ENCODE measurements at places on chromosomes 13 and 19.

DNA sequence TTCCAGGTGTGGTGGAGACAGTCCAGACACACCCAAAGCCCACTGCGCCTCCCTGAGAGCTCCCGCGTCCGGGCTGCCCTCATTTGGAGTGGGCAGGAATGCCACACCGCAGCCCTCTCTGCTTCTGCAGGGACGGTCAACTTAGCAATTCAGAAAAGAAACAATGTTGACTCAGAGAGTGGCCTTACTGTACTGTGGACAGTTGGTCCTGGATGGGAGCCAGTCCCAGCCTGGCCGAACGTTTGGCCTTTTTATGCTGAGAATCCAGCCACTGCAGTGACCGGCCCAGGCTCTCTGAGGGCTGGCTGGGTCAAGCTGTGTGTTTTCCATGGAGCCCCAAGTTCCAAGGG is 7.2 kb downstream of the GAS6 start:
- DNase-seq = no peak
- H3K36me3 ChIP-seq = peaks cover 42% of the 10 kb centered on the region
- H3K4me3 ChIP-seq = no peak overlapping the region
- H3K4me1 ChIP-seq = peaks cover 45% of the 10 kb centered on the region
- H3K27me3 ChIP-seq = peaks cover 37% of the 10 kb centered on the region
- H3K27ac ChIP-seq = no peak overlapping the region

GRCh38 chr13:111652676-111653075 is 332.2 kb downstream of the TEX29 start:
- H3K4me3 ChIP-seq = no peak overlapping the region
- peaks cover 17% of the 10 kb centered on the region for H3K27me3 ChIP-seq
- no peaks in the 10 kb centered on the region for H3K36me3 ChIP-seq
- no peak overlapping the region for H3K27ac ChIP-seq
- H3K4me1 ChIP-seq = no peaks in the 10 kb centered on the region
- DNase-seq = no peak

DNA sequence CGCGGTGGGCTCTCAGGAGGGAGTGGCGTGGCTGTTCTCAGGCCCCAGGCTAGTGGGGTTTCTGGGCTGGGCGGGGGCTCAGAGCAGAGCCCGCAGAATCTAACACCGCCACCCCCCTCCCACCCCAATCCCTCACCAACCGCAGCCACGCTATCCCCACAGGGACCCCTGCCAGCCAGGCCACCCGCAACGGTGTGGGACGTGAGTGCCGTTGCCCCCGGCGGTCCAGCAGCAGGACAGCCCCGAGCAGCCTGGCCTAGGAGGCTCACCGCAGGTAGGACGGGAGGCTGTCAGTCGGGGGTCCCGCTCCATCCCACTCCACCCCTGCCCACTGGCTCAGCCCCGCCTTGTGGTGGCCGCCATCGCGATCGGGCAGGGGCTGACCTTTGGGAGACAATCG is at the start of gene NTN5:
Gene NTN5 (minus strand): TSS at position 24 of the 400 bp plus-strand sequence. CDS start 2,031 bp downstream, outside the sequence.
- H3K4me1 ChIP-seq = peaks cover 9% of the 10 kb centered on the region
- peak within 1 kb of the TSS; percentile 66 for H3K27ac ChIP-seq
- H3K27me3 ChIP-seq = no peaks in the 10 kb centered on the region

- H3K27me3 ChIP-seq = peaks cover 4% of the 10 kb centered on the region
- H3K4me3 ChIP-seq = no peak overlapping the region
- no peaks in the 10 kb centered on the region for H3K4me1 ChIP-seq
- H3K36me3 ChIP-seq = no peaks in the 10 kb centered on the region
- no peak overlapping the region for H3K27ac ChIP-seq
Observed at GRCh38 chr13:26485288-26485687, 72.2 kb upstream of the WASF3 start.

DNA sequence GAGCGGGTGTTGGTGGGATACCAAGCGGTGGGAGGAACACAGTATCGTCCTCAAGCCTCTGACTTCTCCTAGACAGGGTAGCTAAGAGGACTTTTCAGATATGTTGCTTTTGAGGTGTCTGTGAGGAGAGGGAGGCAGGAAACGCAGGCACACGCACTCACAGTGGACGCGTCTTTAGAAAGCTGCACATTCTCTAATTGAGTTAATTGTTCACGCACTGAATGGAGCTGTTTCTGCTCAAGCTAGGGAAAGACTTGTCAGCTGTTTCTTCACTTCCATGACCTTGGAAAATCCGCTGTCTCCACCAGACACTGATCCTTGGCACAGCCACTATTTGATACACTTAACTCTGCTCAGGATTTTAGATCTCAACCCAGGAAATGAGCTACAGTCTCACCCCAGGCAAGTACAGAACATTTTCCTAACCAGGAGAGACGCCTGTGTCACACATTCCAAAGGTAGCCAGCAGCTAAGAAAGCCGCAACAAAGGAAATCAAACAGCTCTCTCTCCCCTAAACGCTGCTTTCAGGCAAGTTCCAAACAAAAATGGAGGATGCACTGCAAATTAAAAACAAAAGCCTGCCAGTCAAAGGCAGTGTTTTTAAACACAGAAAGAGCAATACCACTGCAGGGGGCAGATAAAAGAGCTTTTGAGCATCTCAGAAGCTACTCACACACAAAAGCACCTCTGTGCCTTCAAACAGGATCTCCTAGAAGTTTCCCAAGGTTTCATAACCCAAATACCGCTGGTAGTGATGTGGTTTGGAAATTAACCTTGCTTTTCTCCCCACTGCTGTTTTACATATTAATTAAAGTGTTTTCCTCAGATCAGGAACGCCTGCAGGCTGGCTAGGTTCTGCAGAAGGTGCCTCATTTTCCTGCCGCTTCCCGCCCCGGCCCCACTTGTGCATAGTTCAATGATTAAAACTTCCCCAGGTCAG is 57.3 kb downstream of the IRS2 start:
- peaks cover 10% of the 10 kb centered on the region for H3K27me3 ChIP-seq
- no peak overlapping the region for H3K4me3 ChIP-seq
- DNase-seq = no peak
- H3K4me1 ChIP-seq = peaks cover 5% of the 10 kb centered on the region
- no peak overlapping the region for H3K27ac ChIP-seq

DNA sequence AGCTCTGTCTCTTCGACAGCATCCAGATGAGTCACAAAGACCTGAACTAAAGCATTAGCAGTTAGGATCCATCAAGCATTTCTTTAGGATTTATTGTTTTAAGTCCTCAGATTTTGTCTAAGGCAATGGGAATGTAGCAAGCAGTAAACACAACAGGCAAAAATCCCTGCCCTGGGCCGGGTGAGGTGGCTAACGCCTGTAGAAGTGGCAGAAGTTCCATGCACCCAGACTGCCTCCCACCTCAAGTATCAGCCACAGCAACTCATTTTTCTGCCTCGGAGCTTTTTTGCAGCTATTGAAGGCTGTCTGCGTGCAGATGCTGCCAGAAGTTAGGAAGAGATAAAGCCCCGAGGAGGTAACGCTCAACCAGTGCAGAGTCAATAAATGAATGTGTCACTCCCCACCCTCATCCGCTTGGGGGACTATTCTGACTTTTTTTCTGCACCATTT is 47.1 kb upstream of the MRI1 start:
- H3K4me1 ChIP-seq = peaks cover 11% of the 10 kb centered on the region
- no peaks in the 10 kb centered on the region for H3K36me3 ChIP-seq
- H3K27me3 ChIP-seq = peaks cover 29% of the 10 kb centered on the region
- no peak overlapping the region for H3K4me3 ChIP-seq

All from stimulated activated naive B cell treated with anti-CD40 and anti-IgM and Interleukin-4, amounts not matched to agents 10 μg/mL and 1 μg/mL and 100 μg/mL, for 72 hours (primary cell).